Cerebellar nuclear complex (tissue), 1 donor: ENCODE measurements at places on chromosomes 13 and 19.

DNA sequence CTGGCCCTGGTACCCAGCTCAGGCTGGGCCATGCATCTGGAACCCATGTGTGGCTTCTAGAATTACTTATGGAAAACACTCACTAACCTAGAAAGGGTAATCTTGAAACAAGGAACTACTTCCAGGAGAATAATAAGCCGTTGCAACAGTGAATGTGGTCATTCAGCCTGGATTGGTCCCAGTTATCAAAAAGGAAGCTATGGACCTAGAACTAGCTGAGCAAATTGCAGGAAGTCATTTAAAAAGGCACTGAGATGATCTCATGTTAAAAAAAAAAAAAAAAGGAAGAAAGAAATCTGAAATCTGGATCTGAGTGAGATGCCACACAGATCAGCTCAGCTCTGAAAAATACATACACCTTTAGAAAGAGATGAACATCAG, 59.6 kb downstream of the DCT start:
- no peak for DNase-seq

DNA sequence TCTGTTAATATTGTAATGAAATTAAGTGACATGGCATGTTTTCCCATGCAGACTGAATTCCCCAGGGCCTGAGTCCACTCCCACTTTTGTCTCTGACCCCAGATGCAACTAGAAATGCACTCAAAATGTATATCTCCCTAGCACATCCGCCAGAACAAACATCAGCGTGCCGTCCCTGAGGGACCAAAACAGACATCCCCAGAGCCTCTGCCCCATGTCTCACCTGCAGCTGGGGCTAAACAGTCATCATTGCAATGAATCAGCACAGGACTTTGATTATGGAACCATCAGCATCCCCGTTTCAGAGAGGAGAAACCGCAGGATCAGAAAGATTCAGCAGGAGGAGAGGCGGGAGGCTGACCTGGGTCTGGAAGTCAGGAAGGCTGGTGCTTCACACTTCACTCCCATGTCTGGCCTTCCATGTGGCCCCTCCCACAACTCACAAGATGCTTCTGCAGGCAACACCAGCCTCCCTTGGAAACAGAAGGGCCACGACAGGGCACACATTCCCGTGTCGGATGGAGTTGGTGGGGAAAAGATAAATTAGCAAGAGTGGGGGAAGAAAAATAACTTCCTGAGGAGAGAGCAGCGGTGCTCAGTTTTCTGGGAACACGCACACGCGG, 130.6 kb upstream of the VSTM2B start:
- DNase-seq = no peak

GRCh38 chr13:29439601-29440388, 155.7 kb downstream of the SLC7A1 start:
- DNase-seq = no peak

DNA sequence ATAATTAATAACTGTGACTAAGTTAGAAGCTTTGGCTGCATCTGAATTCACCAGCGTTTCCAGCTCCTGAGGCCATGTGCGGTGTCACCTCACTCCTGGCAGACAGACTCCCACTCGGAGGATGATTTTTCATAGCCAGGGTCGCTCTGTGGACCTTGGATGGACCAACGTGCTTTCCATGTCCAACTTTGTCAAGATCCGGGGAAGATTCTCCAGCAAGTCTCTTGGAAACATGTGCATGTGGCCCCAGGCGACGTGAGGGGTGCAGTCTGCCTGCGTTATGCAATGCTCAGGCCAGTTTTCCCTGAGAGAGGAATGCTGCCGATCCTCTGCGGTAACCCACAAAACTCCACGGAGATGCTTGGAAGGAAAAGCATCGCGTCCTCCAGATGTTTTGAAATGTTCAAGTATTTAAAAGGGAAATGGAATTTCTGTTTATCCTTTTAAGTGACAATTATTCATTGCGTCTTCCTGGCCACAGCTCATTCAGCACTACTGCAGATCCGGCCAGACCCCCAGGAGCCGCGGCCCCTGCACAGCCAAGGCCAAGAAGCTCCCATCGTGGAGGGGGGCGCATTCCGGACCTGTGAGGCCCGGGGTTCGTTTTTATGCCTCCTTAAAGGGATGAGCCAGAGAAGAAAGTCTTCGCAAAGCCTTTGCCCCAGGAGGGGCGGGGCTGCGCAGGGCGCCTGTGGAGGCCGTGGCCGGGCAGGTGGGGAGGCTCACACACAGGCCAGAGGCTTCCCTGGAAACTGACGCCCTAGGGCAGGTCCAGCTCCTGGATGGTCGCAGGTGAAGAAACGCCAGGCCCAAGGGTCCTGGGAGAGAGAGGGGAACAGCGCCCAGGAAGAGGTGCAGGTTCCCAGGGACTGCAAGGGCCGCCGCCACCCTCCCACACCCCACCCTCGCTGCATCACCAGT, 46.0 kb downstream of the C13orf46 start:
- no peak for DNase-seq

GRCh38 chr19:38734426-38735256, 9.6 kb downstream of the CAPN12 start:
- DNase-seq = no peak

DNA sequence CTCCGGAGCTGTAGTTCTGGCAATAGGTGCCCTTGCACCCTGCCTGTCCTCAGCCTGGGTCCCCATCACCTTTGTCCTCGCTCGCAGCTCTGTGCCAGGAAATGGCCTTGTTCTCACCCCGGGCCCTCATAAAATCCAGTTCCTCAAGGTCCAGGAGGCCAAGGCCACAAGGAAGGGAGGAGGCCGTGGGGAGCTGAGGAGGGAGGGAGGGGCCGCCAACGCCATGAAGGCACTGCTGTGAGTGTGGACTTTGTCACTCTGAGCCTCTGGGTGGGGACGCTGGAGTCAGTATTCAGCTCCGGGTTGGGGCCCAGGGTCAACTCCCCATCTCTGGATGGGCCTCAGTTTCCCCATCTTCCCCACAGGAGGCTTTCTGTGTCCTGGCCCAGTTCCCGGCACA, 9.2 kb upstream of the GNA11 start:
- no peak for DNase-seq

- no peak for DNase-seq
Measured at GRCh38 chr13:19605161-19605955, 28.1 kb upstream of the MPHOSPH8 start.

DNA sequence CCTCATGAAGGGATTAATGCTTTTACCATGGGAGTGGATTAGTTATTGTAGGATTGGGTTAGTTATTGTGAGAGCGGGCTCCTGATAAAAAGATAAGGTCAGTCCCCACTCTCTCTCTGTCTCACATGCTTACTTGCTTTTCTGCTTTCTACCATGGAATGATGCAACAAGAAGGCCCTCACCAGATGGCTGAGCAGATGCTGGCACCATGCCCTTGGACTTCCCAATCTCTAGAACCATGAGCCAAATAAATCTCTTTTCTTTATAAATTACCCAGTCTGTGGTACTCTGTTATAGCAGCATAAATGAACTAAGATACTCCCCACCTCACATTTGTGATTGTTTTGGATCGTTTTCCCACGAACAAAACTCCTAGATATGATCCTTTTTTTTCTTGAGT, 353.8 kb downstream of the DNAJC15 start:
- DNase-seq = peak; percentile 7

- DNase-seq = no peak
Measured at GRCh38 chr13:41007744-41008128, 11.4 kb downstream of the ELF1 start.

- no peak for DNase-seq
Measured at GRCh38 chr19:46491975-46492682, 3.5 kb downstream of the PNMA8B start.
